ENCODE measurements at places on chromosomes 1 and 21.
A peak's percentile ranks its signal among the peaks of the same experiment; 100 is the strongest.

DNA sequence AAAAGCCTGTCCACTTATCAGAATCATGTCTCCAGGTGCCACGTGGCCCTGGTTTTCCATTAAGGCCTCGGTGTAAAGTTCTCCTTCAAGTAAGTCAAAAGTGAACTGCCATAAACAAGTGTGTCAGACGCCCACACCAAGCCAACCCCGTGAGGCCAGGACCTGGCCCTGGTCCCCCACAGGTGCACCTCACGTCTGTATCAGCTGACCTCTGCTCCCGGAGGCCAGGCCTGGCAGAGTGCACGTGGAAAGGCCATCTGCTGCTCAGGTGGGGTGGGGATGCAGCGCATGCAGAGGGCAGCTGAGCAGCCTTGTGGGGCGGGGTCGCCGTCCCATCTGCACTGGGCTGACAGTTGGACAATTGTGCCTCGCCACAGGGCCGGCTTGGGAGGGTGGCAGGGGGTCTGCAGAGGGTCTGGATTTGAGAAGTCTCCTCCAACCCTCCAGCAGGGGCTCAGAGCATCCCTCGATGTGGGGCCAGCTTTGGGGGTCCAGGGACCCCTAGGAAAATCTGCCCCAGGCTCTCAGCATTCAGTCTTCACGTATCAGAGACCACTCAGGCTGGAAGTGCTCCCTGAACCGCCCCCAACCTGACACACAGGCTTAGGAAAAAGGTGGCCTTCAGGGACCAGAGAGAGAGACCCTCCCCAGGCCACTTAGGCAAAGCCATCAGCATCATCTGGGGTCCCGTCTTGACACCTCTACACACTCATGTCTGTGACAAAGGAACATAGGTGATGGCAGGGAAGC is 3.0 kb downstream of the SLC19A1 start:
- no peak for DNase-seq

- DNase-seq, result no peak
Observed at GRCh38 chr1:5571438-5571837, 420.8 kb downstream of the NPHP4 start.

GRCh38 chr21:16519644-16520043 is 789.9 kb downstream of the USP25 start:
- DNase-seq, result no peak

DNA sequence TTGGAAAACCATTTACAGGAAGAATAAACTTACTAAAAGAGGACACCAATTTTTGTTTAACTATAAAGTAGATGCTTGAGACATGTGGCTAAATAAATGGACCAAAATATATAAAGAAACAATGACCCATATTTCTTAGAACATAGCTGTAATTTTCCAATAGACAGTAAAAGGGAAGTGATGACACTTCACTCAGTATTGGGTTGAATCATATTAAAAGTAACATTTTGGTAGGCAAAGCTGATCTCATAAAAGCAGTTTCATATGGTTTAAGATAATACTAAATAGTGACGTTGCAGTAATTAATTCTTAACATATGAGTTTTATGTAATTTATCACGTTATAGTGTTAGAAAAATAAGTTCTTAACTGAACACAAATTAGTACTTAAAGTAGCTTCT is 308.9 kb upstream of the RUNX1 start:
- DNase-seq, result no peak

- no peak for DNase-seq
Observed at GRCh38 chr1:39915499-39916129, 13.9 kb upstream of the MYCL start.

GRCh38 chr1:33698361-33699035 is 165.4 kb upstream of the HMGB4 start:
- DNase-seq, result no peak

- no peak for DNase-seq
Observed at GRCh38 chr1:170284016-170284415, 138.3 kb downstream of the NTMT2 start.

DNA sequence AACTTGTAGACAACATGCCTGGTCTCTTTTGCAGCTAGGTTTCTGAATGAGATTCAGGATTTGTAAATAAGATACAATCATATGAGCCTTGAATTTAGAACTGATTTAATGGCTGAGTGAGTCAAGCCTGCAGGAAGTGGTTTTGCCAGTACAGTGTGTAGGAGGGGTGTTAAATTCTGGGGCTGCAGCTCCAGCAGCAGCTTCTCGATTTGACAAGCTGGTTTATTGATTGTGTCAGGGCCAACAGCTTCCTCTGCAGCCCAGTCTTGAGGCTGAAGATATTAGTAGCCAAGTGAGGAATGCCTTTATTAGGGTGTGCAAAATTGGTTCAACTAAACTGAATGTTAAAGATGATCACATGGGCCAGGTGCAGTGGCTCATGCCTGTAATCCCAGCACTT is 11.5 kb upstream of the PLA2G5 start:
- no peak for DNase-seq

GRCh38 chr1:27589841-27590426 is 14.0 kb downstream of the AHDC1 start:
- peak; percentile 60 for DNase-seq

GRCh38 chr21:26686278-26686677 is 113.2 kb upstream of the CYYR1 start:
- no peak for DNase-seq
